ENCODE measurements at places on chromosomes 16 and 17.

DNA sequence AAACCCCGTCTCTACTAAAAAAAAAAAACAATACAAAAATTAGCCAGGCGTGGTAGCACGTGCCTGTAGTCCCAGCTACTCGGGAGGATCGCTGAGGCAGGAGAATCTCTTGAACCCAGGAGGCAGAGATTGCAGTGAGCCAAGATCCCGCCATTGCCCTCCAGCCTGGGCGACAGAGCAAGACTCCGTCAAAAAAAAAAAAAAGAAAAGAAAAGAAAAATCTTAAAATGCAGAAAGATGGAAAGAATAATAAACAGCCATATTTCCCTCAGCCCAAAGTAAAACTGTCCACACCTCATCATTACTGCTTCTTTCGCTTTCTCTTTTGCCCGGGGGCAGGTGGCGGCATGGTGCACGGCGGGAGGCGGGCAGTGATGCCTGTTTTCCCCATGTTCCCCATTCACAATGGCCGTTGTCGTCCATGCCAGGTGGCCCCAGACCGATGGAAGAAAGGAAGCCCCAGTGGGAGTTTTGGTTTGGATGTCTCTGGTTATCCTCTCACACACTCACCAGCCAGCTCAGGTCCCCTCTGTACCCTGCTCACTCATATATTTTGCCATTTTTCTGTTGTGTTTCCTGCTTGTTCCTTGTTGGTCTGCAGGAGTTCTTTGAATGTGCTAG is 37.0 kb upstream of the PEMT start:
- no peaks in the 10 kb centered on the region for H3K4me1 ChIP-seq
- no peak for DNase-seq
- H3K36me3 ChIP-seq = no peaks in the 10 kb centered on the region
- H3K27me3 ChIP-seq = no peaks in the 10 kb centered on the region
- H3K4me3 ChIP-seq = peak overlapping the region; percentile 61

GRCh38 chr17:36011201-36011600 is 6.6 kb downstream of the CCL23 start:
- no peaks in the 10 kb centered on the region for H3K36me3 ChIP-seq
- DNase-seq = no peak
- no peak overlapping the region for H3K27ac ChIP-seq
- no peaks in the 10 kb centered on the region for H3K27me3 ChIP-seq
- H3K4me3 ChIP-seq = no peak overlapping the region

GRCh38 chr16:964356-965035 is 6.3 kb downstream of the LMF1 start:
- H3K36me3 ChIP-seq = peaks cover 5% of the 10 kb centered on the region
- no peaks in the 10 kb centered on the region for H3K27me3 ChIP-seq
- DNase-seq = peak; percentile 67
- H3K4me1 ChIP-seq = peaks cover 16% of the 10 kb centered on the region

DNA sequence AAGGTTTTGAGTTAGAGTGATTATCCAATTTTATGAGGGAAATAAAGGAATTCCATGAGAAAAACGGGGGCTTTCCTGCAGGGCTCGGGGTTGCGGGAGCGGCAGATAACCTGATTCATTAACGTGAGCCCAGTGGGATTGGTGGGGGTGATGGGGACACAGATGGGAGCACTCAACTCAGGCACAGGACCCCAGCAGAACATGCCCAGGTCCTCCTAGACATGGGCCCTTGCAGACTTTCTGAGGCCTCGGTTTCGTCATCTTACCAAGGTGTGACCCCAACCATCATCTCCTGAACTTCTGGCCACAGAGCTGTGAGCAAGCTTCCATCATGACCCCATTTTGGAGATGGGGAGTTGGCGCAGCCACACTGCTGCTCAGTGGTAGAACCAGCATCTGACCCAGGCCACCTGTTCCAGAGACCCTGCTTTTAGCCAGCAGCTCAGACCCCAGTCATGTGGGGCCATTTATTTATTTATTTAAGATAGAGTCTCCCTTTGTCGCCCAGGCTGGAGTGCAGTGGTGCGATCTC is 22.3 kb downstream of the CARHSP1 start:
- peaks cover 21% of the 10 kb centered on the region for H3K36me3 ChIP-seq
- no peak for DNase-seq
- H3K4me3 ChIP-seq = no peak overlapping the region

- H3K4me3 ChIP-seq = no peak overlapping the region
- H3K4me1 ChIP-seq = no peaks in the 10 kb centered on the region
- H3K27ac ChIP-seq = no peak overlapping the region
- H3K27me3 ChIP-seq = no peaks in the 10 kb centered on the region
Measured at GRCh38 chr16:19861133-19861532, 23.5 kb downstream of the GPRC5B start.

- H3K36me3 ChIP-seq = no peaks in the 10 kb centered on the region
- no peak overlapping the region for H3K27ac ChIP-seq
- H3K27me3 ChIP-seq = no peaks in the 10 kb centered on the region
- DNase-seq = no peak
- no peaks in the 10 kb centered on the region for H3K4me1 ChIP-seq
Measured at GRCh38 chr17:2204393-2204792, 99.2 kb downstream of the SMG6 start.

- no peaks in the 10 kb centered on the region for H3K36me3 ChIP-seq
- no peaks in the 10 kb centered on the region for H3K4me1 ChIP-seq
- H3K4me3 ChIP-seq = no peak overlapping the region
- no peak overlapping the region for H3K27ac ChIP-seq
- no peak for DNase-seq
Measured at GRCh38 chr16:71303938-71304337, 14.7 kb upstream of the CMTR2 start.

DNA sequence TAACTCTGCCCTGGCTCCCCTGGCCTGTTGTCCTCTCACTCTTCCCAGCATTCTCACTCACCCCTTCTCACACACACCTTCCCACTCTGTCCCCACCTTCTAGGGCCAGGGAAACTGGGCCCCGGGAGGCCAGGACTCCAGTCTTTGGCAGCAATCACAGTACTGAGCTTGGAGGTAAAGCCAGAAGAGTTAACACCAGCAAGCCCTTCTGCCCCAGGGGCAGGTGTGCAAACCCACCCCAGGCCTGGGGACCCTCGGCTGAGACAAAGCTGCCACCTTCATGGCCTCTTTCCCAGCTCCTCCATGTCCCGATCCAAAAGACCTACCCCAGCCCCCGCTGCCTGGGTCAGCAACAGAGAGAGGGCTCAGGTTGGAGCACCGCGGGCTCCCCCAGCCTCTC is 36.9 kb upstream of the MLKL start:
- no peaks in the 10 kb centered on the region for H3K36me3 ChIP-seq
- no peak overlapping the region for H3K4me3 ChIP-seq
- no peaks in the 10 kb centered on the region for H3K27me3 ChIP-seq

DNA sequence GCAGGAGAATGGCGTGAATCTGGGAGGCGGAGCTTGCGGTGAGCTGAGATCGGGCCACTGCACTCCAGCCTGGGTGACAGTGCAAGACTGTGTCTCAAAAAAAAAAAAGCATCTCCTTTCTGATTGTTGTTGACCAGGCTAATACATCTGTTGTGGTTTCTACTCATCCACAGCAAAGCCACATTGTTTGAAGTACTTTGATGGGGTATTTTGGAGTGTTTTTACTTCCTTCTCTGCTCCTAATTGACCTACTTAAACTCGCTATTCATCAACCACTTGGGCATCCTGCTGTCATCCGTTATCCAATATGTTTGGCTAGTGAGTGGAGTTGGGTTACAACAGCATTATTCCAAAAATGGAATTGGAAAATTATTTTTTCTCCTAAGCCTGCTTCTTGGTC is 3.5 kb upstream of the CDC27 start:
- H3K27me3 ChIP-seq = no peaks in the 10 kb centered on the region
- no peak overlapping the region for H3K27ac ChIP-seq
- DNase-seq = no peak
- no peaks in the 10 kb centered on the region for H3K36me3 ChIP-seq
- H3K4me1 ChIP-seq = peaks cover 3% of the 10 kb centered on the region

DNA sequence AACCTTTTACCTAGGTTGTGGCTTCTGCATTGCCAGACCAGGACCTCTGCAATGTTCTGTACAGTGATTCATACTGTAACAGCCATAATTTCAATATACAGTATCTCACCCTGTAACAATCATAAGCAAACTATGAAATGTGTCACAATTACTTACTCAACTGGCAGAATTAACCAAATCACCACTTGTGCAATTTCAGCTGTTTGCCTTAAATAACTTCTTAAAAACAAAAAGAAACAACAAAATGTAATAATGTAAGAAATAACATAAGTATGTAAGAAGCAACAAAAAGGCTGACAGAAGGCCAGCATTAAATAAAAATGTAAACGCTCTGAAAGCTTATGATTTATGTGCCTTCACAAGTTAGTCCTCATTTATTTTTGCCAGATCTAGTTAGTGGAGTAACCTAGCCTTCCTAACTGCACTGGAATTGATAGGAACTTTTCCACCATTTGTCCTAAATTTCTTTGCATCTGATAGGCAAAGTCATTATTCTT is 96.9 kb downstream of the SKAP1 start:
- H3K4me1 ChIP-seq = no peaks in the 10 kb centered on the region
- H3K27ac ChIP-seq = no peak overlapping the region
- peaks cover 8% of the 10 kb centered on the region for H3K36me3 ChIP-seq
- no peak overlapping the region for H3K4me3 ChIP-seq
- H3K27me3 ChIP-seq = no peaks in the 10 kb centered on the region
- DNase-seq = no peak

DNA sequence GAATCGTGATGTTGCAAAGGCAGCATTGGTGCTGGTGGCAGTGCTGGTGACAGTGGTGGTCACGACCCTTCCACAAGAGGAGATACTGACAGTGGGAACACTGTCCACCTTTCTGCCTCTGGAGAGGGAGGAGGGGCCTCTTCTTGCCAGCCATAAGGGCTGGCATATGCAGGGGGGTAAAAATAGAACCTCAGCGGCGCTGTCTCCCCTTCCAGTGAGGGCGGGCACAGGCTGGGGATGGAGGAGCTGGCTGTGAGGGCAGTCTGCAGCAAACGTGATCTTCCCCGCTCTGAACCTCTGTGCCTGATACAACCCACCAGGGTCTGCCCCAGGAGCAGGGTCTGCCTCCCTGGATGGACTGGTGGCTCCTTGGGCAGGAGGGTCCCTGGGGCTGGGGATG is 3.4 kb downstream of the RAP1GAP2 start:
- H3K4me1 ChIP-seq = peaks cover 35% of the 10 kb centered on the region
- H3K27me3 ChIP-seq = no peaks in the 10 kb centered on the region
- H3K36me3 ChIP-seq = peaks cover 26% of the 10 kb centered on the region
- no peak for DNase-seq
- no peak overlapping the region for H3K27ac ChIP-seq

DNA sequence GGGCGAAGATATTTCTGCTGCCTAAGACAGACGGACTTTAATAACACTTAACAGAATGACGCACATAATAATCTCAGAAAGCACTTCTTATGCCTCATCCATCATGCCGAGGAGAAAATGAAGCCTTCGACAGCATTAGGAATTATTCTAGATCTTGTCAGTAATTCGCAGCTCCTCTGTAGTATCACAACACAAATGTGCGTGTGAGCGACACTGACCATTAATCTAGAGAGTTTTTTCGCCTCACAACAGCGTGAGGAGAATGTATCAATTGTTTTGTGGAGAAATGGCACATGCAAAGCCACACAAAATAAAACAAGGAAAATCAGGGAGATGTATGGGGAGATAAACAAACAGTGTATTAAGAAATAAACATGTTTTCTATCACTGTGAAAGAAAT is 410.2 kb upstream of the PSMD7 start:
- no peaks in the 10 kb centered on the region for H3K36me3 ChIP-seq
- no peak for DNase-seq
- H3K4me1 ChIP-seq = no peaks in the 10 kb centered on the region
- no peak overlapping the region for H3K4me3 ChIP-seq
